Activated T-helper 2 cell treated with anti-CD3 and anti-CD28 coated beads, Interferon-gamma antibody, Interleukin-2, Interleukin-4, amounts not matched to agents 10 μg/mL and 5 μg/mL and 100 μg/mL, durations not matched to agents 14 hours and 24 hours and 36 hours (primary cell): ENCODE measurements at places on chromosomes 16 and 17. TPM values are rescaled to one million over a fixed set of nuclear protein-coding genes. Genes with fewer than 3 reads are reported as not detected.

Gene CCL8
- total RNA-seq, result not detected in 2 replicates

Gene TMEM100
- not detected in 2 replicates for total RNA-seq

Gene TBC1D16
- total RNA-seq, result 1.4 and 2.0 TPM in 2 replicates

Gene SSTR5
- total RNA-seq, result not detected in 2 replicates

Gene SLC5A10
- not detected in 2 replicates for total RNA-seq

Gene PYY
- total RNA-seq, result 0.18 TPM in 1 of 2 replicates, not detected in the other

Gene DNAJA2
- 65.9 and 74.4 TPM in 2 replicates for total RNA-seq

Gene IL34
- total RNA-seq, result 0.28 TPM in 1 of 2 replicates, not detected in the other

Gene PPM1E
- total RNA-seq, result 0.05 TPM in 1 of 2 replicates, not detected in the other

Gene SLC13A5
- not detected in 2 replicates for total RNA-seq

Gene CRYBA1
- total RNA-seq, result not detected in 2 replicates

Gene TMEM204
- 17.2 and 17.8 TPM in 2 replicates for total RNA-seq

Gene EFCAB13
- 1.4 and 2.7 TPM in 2 replicates for total RNA-seq

Gene BIRC5
- total RNA-seq, result 48.4 and 48.6 TPM in 2 replicates

Gene TIMP2
- total RNA-seq, result 0.71 and 0.84 TPM in 2 replicates

Gene MT1E
- total RNA-seq, result 181 and 184 TPM in 2 replicates

Gene SEZ6
- not detected in 2 replicates for total RNA-seq

Gene DNAH2
- not detected in 2 replicates for total RNA-seq

Gene TPSD1
- not detected in 2 replicates for total RNA-seq

Gene RAB11FIP4
- 20.8 and 26.2 TPM in 2 replicates for total RNA-seq

Gene KRTAP2-2
- not detected in 2 replicates for total RNA-seq

Gene RNF227
- 4.8 and 5.0 TPM in 2 replicates for total RNA-seq

Gene SOCS7
- total RNA-seq, result 25.9 and 30.5 TPM in 2 replicates

Gene ACSM2A
- total RNA-seq, result 3.8 and 4.6 TPM in 2 replicates

Gene GCGR
- not detected in 2 replicates for total RNA-seq

Gene C16orf74
- total RNA-seq, result not detected in 2 replicates

Gene RANBP10
- 16.5 and 17.3 TPM in 2 replicates for total RNA-seq

Gene TP53
- 165 and 174 TPM in 2 replicates for total RNA-seq
